Left ventricle myocardium inferior (tissue), 1 donor: ENCODE measurements at places on chromosomes 5 and 9.
A peak's percentile ranks its signal among the peaks of the same experiment; 100 is the strongest.

- no peaks in the 10 kb centered on the region for H3K27me3 ChIP-seq
- peaks cover 25% of the 10 kb centered on the region for H3K36me3 ChIP-seq
- H3K27ac ChIP-seq, result peak overlapping the region; percentile 100
- no peak for DNase-seq
- H3K4me3 ChIP-seq, result peak overlapping the region; percentile 86
Observed at GRCh38 chr9:72363236-72363635, 1.8 kb downstream of the ZFAND5 start.

GRCh38 chr5:171648279-171649074 is 137.1 kb upstream of the SMIM23 start:
- H3K4me3 ChIP-seq, result no peak overlapping the region
- DNase-seq, result no peak
- H3K36me3 ChIP-seq, result no peaks in the 10 kb centered on the region
- no peaks in the 10 kb centered on the region for H3K27me3 ChIP-seq
- no peak overlapping the region for H3K27ac ChIP-seq

GRCh38 chr9:68640421-68641089 is 64.5 kb upstream of the PIP5K1B start:
- H3K4me1 ChIP-seq, result peaks cover 8% of the 10 kb centered on the region
- H3K27me3 ChIP-seq, result no peaks in the 10 kb centered on the region
- H3K27ac ChIP-seq, result no peak overlapping the region
- no peak overlapping the region for H3K4me3 ChIP-seq
- no peaks in the 10 kb centered on the region for H3K36me3 ChIP-seq

DNA sequence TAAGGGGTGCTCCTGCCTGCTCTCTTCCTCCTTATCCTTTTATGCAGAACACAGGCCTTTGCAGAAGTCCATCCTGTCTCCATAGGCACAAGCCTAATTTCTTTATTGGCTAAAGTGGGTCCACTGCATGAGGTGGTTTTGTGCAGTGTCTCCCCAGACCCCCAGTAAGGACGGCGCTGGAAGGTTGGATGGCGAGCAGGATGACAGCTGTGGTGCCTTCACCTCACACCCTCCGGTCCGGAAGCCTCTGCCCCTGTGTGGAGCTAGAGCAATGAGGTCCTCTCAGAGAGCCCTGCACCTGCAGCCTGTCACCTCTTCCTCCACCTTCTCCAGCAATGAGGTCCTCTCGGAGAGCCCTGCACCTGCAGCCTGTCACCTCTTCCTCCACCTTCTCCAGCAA is 393.7 kb upstream of the IRX1 start:
- no peak overlapping the region for H3K4me3 ChIP-seq
- DNase-seq, result no peak
- peaks cover 5% of the 10 kb centered on the region for H3K4me1 ChIP-seq
- no peak overlapping the region for H3K27ac ChIP-seq
- no peaks in the 10 kb centered on the region for H3K36me3 ChIP-seq
- peaks cover 73% of the 10 kb centered on the region for H3K27me3 ChIP-seq

DNA sequence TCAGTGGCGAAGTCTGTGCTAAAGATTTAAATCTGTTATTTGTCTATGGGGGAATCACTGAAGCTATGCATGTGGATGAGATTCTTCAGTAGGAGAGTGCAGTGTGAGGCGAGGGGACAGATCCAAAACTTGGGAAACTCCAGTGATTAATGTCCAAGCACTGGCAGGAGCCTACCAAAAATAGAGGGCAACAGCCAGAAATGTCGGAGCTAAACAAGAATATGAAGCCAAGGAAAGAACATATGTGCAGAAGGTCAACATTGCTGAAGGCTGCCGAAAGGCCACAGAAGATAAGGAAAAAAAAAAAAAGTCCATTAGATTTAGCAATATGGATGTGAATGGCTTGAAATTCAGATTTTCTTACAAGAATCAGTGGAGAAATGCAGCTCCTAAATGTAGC is 61.8 kb downstream of the C6 start:
- peaks cover 53% of the 10 kb centered on the region for H3K36me3 ChIP-seq
- DNase-seq, result no peak
- no peaks in the 10 kb centered on the region for H3K4me1 ChIP-seq
- no peak overlapping the region for H3K4me3 ChIP-seq
- H3K27ac ChIP-seq, result no peak overlapping the region
- no peaks in the 10 kb centered on the region for H3K27me3 ChIP-seq

- H3K4me1 ChIP-seq, result peaks cover 47% of the 10 kb centered on the region
- H3K27ac ChIP-seq, result no peak overlapping the region
- DNase-seq, result no peak
- no peak overlapping the region for H3K4me3 ChIP-seq
- H3K27me3 ChIP-seq, result no peaks in the 10 kb centered on the region
Observed at GRCh38 chr5:54148067-54148845, 162.1 kb downstream of the ARL15 start.

- H3K4me3 ChIP-seq, result no peak overlapping the region
- no peak for DNase-seq
- peaks cover 6% of the 10 kb centered on the region for H3K36me3 ChIP-seq
- H3K4me1 ChIP-seq, result peaks cover 40% of the 10 kb centered on the region
- no peak overlapping the region for H3K27ac ChIP-seq
Observed at GRCh38 chr5:36870399-36871040, 6.0 kb upstream of the NIPBL start.

GRCh38 chr5:108711898-108712297 is 35.8 kb upstream of the FER start:
- H3K27ac ChIP-seq, result no peak overlapping the region
- H3K4me1 ChIP-seq, result no peaks in the 10 kb centered on the region
- no peak for DNase-seq
- H3K36me3 ChIP-seq, result no peaks in the 10 kb centered on the region
- H3K4me3 ChIP-seq, result no peak overlapping the region

DNA sequence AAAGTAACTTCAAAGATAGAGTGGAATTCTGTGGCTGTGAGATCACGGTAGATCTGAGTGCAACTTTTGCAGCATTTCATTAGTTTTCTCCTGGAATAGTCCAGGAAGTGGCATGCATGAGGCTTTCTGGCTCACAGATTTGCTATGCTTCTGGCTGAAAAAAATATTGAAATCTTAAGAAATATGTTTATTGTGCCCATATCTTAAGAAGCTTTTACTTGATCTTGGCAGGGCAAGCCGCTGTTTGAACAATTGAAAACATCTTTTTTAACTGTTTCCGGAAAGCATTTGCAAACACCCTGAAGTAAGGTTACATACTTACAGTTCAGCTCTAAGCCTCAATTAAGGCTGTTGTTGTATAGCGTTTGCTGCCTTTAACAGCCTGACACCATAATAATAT is 135.7 kb upstream of the GDNF start:
- no peak for DNase-seq
- no peaks in the 10 kb centered on the region for H3K4me1 ChIP-seq
- H3K27ac ChIP-seq, result no peak overlapping the region
- H3K36me3 ChIP-seq, result no peaks in the 10 kb centered on the region
- H3K27me3 ChIP-seq, result no peaks in the 10 kb centered on the region

GRCh38 chr5:61461926-61462325 is 129.9 kb downstream of the ZSWIM6 start:
- no peak overlapping the region for H3K27ac ChIP-seq
- H3K4me1 ChIP-seq, result peaks cover 35% of the 10 kb centered on the region
- H3K4me3 ChIP-seq, result no peak overlapping the region
- no peaks in the 10 kb centered on the region for H3K36me3 ChIP-seq

- no peaks in the 10 kb centered on the region for H3K36me3 ChIP-seq
- H3K27me3 ChIP-seq, result no peaks in the 10 kb centered on the region
- no peak for DNase-seq
- H3K4me3 ChIP-seq, result no peak overlapping the region
- peak overlapping the region; percentile 68 for H3K27ac ChIP-seq
Observed at GRCh38 chr5:127011961-127012644, 18.3 kb downstream of the MARCHF3 start.

DNA sequence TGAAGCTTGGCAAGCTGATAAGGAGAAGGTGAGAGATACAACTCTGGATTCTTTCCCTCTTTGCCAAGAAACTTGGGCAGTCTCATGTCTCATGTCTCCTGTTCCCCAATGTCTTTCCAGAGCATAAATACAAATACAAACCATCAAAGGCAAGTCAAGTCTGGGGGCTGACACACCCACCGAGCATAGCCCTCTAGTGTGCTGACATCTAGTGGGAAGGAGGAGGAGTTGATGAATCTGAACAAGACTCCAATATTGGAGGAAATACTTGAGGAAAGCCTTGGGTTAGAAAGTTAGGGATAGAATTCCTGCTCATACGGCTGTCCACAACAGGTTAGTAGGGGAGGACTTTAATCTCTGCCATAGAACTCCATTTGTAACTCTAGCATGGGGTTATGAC is 8.6 kb downstream of the MLANA start:
- H3K4me1 ChIP-seq, result peaks cover 7% of the 10 kb centered on the region
- H3K27ac ChIP-seq, result no peak overlapping the region
- no peaks in the 10 kb centered on the region for H3K27me3 ChIP-seq
- DNase-seq, result no peak

DNA sequence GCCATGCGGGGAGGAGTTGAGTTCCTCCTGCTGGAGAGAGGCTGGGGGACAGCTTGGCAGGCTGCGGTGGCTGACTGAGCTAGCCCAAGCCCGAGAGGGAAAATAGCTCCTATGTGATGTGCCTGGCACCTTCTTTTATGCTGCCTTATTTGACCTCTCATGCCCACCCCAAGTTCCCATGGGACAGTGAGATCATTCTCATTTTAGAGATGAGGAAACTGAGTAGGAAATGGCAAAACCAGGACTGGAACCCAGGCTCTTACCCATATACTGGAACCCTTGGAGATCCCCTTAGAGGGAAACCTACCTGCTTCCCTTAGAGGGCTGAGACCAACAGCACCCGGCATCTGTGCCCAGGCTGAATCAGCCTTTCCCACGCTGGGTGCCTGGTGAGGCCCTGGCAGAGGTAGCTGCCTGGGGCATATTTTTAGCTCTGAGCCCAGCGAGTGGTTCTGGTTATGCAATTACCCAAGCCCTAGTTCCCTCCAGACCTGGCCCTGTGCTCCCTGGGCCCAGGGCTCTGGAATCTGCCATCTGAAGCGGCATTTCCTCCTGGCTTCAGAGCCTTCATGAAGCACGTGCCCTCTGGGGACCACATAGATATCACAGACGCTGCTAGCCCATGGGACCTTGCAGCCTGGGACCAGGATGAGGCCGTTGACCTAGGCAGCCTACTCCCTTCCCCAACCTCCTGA is 23.6 kb downstream of the COL27A1 start:
- H3K27ac ChIP-seq, result peak overlapping the region; percentile 82
- H3K4me1 ChIP-seq, result peaks cover 98% of the 10 kb centered on the region

DNA sequence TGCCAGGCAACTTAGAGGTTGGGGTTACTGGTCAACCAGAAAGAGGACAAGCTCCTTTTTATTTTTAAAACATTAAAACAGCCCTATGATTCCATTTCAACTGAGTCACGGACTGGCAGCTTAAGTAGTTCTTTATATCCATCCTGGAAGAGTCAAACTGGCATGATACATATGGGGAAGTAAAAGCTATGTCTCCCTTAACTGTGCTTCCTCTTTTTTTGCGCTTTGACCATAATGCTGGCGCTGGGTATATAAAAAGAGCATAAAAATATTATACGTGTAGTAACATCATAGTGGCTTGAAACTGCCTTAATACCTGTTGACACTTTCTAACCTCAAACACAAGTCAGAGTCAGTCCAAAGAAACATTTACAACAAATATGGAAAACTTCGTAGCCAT is 274.4 kb downstream of the CSNK1G3 start:
- H3K27ac ChIP-seq, result no peak overlapping the region
- no peaks in the 10 kb centered on the region for H3K36me3 ChIP-seq
- DNase-seq, result no peak

DNA sequence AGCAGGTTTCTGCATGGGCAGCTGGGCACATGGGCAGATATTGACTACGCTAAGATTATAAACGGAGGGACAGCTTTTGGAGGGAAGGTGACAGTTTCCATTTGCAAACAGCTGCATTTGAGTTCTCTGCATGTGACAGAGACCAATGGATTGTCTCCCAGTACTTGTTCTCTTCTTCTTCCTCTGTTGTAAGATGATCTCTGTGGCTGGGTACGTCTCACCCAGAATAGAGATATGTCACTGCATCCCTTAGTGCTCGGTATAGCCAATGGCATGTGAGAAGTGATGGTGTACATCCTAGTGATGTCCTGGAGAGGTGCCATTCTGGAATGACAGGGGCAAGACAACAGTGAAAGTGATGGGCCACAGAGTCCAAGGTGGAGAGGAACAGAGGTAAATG is 171.3 kb downstream of the CFAP90 start:
- H3K27me3 ChIP-seq, result peaks cover 17% of the 10 kb centered on the region
- DNase-seq, result no peak
- H3K36me3 ChIP-seq, result no peaks in the 10 kb centered on the region

DNA sequence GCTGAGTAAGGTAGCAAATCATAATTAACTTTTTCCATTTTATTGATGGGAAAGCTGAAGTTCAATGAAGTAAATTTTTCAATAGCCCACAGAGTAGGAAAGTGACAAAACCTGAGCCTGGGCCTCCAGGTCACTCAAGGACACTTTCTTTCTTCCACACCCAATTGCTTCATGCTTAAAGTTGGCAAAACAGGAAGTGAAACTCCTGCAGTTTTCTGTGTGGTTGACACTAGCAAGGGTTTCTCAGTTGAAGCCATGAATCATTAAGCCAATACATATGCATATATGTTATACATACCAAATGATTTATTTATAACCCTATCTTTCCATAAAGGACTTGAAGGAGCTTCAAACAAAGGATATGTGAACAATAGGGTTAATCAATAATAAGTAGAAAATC is 13.9 kb downstream of the TLR4 start:
- peak overlapping the region; percentile 68 for H3K27ac ChIP-seq

- no peak overlapping the region for H3K27ac ChIP-seq
- H3K4me1 ChIP-seq, result peaks cover 1% of the 10 kb centered on the region
- DNase-seq, result no peak
- H3K27me3 ChIP-seq, result no peaks in the 10 kb centered on the region
- H3K4me3 ChIP-seq, result no peak overlapping the region
Observed at GRCh38 chr5:151906246-151906645, 18.4 kb downstream of the GLRA1 start.

DNA sequence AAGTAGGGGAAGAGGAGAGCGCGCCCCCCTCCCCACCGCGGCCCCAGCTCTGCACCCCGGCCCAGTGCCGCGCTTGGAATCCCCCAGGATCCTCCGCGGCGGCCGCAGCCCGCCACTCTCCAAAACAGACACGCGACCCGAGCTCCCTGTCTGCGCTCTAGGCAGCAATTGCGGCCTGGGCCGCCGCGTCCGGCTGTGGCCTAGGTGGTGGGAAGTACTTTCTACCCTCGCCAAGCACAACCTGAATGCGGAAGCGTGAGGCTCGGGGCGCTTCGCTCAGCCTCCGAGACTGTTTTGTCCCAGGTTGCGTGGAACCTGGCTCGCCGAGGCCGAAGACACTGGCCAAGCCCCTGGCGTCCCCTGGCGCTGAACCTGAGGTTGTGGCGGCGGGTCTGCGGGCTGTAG is 3.3 kb upstream of the FOXB2 start:
- H3K4me1 ChIP-seq, result peaks cover 66% of the 10 kb centered on the region
- no peak overlapping the region for H3K27ac ChIP-seq
- H3K36me3 ChIP-seq, result no peaks in the 10 kb centered on the region
- H3K4me3 ChIP-seq, result peak overlapping the region; percentile 40
- peaks cover 100% of the 10 kb centered on the region for H3K27me3 ChIP-seq
